ENCODE measurements at places on chromosomes 2 and 18. TPM values are rescaled to one million over a fixed set of nuclear protein-coding genes. Genes with fewer than 3 reads are reported as not detected.

DNA sequence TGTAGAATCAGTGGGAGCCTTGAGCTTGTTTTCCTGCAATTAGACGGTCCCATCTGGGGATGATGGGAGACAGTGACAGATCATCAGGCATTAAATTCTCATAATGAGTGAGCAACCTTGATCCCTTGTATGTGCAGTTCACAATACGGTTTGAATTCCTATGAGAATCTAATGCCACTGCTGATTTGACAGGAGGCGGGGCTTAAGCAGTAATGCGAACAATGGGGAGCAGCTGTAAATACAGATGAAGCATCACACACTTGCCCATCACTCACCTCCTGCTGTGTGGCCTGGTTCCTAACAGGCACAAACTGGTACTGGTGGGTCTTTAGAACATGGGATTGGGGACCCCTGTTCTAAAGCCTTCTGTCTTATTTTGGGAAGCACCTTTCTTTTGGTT is 17.9 kb upstream of the NYAP2 start:
- no peak for DNase-seq

DNA sequence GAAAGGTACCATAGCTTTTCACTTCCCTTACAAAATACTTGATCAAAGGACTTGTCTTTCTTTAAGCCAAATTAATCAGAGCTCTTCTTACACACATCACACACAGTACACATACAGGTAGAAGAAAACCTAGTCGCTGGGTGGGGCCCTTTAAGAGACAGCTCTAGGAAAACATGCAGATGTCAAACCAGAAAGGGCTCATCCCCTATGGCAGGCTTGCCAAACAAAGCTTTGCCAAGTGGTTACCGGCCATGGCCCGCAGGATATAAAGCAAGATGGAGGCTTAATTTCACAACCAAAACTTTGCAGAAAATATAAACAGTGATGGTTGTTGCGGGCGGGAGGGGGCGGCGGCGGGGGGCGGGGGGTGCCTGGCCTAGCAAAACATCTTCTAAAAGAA is 2156.0 kb upstream of the PIK3C3 start:
- DNase-seq: no peak

DNA sequence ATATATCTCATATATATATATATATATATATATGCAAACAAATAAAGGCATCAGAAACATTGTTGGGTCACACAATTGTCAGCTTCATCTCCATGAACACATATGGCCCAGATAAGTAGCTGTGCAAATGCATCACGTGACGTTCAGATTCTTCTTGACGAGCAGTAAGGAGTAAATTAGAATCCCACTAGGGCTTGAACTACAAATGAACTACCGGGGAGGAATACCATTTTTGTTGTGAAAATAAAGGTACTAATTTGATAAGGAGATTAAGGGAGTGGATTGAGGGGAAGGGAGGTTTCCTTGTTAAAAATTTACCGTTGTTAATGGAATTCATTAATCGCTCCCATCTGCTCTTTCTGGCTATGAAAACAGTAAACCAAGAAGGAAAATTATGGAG is 186.5 kb upstream of the COPS8 start:
- no peak for DNase-seq

GRCh38 chr2:123045713-123046112 is 979.4 kb upstream of the CNTNAP5 start:
- DNase-seq: no peak

GRCh38 chr2:133400411-133400810 is 167.9 kb downstream of the NCKAP5 start:
- no peak for DNase-seq

- no peak for DNase-seq
These were observed 1046.0 kb upstream of the TMEFF2 start for GRCh38 chr2:193240752-193241151.

Gene RAX
- total RNA-seq: not detected

Gene IL36A
- total RNA-seq: not detected

Gene GCG
- total RNA-seq: not detected

Gene ARHGEF33
- 0.62 TPM for total RNA-seq

Gene LONRF2
- total RNA-seq: 0.08 TPM

Gene CREG2
- not detected for total RNA-seq

Gene KCNG2
- not detected for total RNA-seq

Gene IFT172
- total RNA-seq: 18.8 TPM

Gene ZNF892
- total RNA-seq: 4.8 TPM

Data from activated naive CD8-positive, alpha-beta T cell treated with anti-CD3 and anti-CD28 coated beads, Interleukin-2, amount 10 ng/mL, durations not matched to agents 7 days and 5 days (primary cell).